ENCODE measurements at places on chromosomes 2 and 18.

- DNase-seq, result no peak
Measured at GRCh38 chr18:56393870-56394269, 244.5 kb downstream of the TXNL1 start.

GRCh38 chr2:128563348-128563687, 244.7 kb upstream of the HS6ST1 start:
- no peak for DNase-seq

DNA sequence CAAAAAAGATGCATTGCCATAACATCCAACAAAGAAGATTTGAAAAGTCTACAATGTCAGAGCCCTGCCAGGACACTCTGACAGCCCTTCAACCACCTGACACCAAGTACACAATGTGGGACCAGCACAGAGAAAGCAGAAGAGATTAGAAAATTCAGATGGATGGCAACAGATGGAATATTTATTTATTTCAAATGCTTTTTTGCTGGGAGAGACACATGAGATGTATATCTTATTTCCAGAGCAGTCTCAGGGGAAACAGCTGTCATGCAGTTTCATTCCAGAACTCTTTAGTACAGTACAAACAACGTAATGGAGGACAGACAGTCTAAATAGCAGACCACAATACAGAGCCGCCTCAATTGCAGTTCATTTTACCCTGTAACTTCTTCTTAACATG, 110.1 kb downstream of the MAIP1 start:
- DNase-seq, result no peak

DNA sequence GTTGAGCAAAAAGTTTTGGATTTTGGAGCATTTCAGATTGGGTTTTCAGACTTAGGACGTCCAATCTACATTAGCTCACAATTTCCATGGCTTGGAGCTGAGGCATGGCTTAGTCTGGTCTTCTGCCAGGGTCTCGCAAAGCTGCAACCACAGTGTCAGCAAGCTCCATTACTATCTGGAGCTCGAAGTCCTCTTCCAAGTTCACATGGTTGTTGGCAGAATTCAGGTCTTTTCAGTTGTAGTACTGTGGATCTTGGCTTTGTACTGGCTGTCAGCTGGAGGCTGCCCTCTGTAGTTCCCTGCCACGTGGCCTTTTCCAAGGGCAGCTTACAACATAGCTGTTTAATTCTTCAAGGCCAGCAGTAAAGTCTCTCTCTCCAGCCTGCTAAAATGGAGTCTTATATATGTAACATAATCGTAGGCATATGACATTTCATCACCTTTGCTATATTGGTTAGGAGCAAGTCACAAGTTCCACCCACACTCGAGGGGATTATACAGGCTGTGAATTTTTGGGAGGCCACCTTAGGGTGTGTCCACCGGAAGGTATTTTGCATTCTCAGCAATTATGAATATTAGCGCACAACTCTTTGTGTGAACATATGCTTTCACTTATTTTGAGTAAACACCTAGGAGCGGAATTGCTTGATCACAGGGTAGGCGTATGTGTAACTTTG, 41.5 kb upstream of the EPC2 start:
- no peak for DNase-seq
